ENCODE measurements at places on chromosomes 12 and 14.

DNA sequence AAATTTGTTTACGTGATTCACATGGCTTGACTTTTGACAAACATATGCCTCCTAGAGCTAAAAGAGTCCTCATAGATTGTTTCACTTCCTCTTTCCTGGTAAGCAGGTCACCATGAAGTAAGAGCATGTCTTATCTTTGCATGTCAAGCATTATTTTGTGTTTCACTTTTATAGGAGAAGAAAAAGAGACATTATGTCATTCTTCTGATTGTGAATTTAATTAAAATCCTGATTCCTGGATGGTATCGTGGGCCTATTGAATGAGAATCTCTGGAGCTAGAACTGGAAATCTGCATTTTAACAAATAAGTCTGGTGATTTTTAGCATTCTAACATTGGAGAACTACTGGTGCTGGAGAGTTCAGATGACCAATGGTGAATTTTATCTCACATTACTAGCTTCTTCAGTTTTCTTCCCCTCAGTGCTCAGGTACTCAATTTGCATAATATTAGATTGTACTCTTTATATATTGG, 218.6 kb upstream of the ATP2B1 start:
- no peak for DNase-seq

DNA sequence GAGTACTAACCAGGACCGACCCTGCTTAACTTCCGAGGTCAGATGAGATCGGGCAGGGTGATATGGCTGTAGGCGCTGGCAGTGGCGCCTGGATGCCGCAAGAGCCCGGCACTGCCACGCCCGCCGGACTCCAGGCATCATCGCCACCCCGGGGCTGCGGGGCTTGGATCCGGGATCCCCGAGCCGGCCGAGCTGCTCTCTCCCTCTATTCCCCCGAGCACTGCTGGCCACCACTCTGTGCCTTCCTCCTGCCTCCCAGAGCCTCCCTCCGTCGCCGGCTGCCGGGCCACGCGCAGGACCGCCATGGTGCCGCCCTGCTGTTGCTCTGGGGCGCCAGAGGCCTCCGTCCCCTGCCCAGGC, 153.2 kb upstream of the ALG10B start:
- DNase-seq = no peak

DNA sequence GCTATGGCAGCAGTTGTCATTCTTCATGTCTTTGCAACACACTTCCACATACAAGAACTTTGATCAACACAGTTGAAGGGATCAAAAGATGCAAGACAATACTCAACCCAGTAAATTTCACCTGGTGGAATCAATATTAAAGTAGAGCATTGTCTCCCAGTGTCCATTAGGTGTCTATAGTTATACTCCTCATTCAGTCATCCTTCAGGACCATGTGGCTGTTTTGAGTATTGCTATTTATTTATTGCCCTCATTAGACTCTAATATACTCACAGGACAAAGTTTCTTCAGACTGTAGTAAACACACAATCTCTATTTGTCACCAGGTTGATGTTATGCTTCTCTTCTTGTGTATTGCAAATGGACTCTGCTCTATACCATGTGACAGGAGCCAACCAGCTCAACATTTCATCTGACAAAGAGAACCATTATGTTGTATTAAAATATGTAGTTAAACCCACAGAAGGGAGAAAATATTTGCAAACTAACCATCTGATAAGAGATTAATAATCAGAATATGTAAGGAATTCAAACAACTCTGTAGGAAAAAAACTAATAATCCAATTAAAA, 146.6 kb downstream of the TGFB3 start:
- DNase-seq = no peak

GRCh38 chr12:31896514-31897039, 62.6 kb upstream of the RESF1 start:
- DNase-seq = peak; percentile 58

- no peak for DNase-seq
Observed at GRCh38 chr14:94885481-94886155, 115.7 kb upstream of the GSC start.

- DNase-seq = peak; percentile 35
Observed at GRCh38 chr12:31859232-31859977, 99.8 kb upstream of the RESF1 start.

GRCh38 chr14:32078023-32078857, 1.1 kb downstream of the ARHGAP5 start:
- DNase-seq = no peak

DNA sequence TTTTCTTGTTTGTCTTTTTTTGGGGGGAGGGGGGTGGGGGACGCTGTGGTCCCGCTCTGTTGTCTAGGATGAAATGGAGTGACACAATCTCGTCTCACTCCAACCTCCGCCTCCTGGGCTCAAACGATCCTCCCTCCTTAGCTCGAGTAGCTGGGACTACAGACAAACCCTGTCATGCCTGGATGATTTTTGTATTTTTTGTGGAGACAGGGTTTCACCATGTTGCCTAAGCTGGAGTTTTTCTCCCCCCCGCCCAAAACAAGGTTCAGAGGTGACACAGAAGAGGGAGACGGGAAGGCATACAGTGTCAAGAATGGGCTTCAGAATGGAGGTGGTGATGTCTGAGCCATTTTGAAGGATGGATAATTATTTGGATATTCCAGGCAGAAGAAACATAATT, 116.9 kb upstream of the ATF1 start:
- no peak for DNase-seq

- no peak for DNase-seq
Observed at GRCh38 chr14:47507861-47508260, 167.5 kb downstream of the MDGA2 start.

DNA sequence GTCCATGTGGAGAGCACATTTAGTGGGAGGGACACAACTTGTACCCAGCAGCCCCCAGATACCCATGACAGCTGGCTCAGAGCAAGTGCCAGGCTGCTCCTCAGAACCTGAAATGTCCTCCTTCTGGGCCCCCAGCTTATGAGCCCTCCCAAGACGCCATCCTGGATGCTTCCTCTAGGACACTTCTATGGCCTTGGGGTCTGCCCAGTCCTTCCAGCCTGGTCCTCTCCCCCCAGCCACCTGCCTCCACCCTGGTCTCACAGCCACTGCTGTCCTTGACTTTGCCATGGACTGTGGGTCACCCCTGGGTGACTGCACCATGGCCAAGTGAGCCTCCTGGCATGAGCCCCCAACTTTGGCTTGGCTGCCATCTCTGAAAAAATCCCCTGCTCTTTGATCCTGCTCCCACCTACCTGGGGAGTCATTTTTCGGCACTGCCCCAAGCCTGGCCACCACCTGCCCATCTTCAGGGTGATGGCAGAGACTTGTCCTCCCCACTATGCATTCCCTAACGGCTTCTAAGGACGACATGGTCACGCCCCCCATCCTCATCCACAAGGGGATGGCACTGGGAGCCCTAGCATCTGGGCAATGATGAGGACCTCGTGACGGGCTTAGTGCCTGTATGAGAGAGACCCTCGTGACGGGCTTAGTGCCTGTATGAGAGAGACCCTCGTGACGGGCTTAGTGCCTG, 323.7 kb downstream of the TMEM121 start:
- DNase-seq = no peak

DNA sequence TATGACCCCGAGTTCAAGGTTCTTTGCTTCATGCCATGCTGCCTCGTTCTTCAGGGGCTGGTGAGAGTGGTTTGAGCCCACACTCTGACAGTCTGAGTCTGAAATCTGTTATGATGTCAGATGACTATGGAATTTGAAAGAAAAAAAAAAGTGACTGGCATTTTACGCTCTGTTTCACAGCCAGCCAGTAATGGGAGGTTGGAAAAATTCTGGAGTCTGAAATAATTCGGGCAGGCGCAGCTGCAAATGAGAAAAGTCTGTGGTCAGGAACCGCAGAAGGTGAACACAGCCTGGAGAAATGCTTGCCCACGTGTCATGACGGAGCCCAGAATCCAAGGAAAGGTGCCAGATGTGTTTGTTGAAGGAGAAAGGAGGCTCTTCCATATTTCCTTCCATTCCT, 269.8 kb upstream of the PWP1 start:
- no peak for DNase-seq

GRCh38 chr12:101087920-101088319, 122.1 kb downstream of the SLC5A8 start:
- no peak for DNase-seq

DNA sequence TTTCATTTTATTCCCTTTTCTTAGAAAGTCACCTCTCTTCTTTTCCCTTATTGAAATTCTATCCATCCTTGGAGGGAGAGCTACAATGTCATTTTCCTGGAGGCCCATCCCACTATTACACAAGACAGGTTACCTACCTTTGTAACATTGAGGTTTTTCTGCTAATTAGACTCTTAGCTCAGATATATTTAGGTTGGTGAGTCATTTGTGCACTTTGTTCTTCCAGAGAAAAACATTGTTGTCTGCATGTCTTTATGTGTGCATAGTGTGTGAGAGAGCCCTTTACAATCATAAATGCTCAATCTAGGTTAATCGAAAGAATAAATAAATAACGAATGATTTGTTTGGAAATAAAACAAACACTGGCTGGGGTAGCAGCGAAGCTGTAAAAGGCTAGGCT, 191.8 kb downstream of the DACT1 start:
- DNase-seq = no peak

DNA sequence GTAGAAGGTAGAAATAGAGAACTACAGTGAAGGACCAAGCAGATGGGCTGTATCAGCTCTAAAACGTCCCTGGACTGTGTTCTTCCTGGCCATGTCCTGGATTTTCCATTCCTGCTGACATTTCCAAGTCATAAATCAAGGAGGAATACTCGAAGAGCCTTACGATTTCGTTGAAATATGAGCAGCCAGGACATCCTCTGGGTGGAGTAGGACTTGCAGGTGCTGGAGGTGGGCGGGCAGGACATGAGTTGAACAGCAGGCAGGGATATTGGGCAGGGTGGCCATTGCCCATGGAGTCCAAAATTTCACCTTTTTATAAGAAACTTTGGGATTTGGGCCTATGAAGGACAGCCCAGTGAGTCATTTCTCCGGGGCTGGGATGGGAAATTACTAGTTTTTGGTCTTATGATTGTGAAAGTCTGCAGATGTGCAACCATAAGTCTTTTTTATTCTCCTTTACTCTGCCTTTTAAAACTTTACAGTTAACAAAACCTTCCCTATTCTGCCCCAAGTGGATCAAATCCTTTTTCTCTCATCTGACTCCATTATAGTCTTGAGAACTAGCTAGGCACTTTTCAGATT, 88.8 kb downstream of the TMX1 start:
- no peak for DNase-seq

GRCh38 chr12:52631264-52631663, 12.9 kb upstream of the KRT73 start:
- no peak for DNase-seq

DNA sequence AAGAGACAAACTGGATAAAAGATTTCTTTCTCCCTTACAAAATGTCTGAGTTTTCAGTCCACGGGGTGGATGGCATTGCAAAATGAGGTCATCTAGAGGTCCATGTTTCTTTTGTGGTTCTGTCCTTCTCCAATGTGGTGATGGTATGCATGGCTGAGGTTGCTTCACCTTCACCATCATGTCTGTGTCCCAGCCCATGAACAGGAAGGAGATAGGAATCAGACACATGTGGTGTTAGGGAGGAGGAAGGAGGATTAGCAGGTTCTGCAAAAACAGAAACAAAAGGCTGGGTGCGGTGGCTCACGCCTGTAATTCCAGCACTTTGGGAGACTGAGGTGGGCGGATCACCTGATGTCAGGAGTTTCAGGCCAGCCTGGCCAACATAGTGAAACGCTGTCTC, 11.0 kb upstream of the AEBP2 start:
- DNase-seq = no peak

GRCh38 chr12:75756771-75757170, 245.4 kb upstream of the KRR1 start:
- DNase-seq = no peak

GRCh38 chr14:23661542-23661941, 25.4 kb downstream of the DHRS2 start:
- DNase-seq = no peak

DNA sequence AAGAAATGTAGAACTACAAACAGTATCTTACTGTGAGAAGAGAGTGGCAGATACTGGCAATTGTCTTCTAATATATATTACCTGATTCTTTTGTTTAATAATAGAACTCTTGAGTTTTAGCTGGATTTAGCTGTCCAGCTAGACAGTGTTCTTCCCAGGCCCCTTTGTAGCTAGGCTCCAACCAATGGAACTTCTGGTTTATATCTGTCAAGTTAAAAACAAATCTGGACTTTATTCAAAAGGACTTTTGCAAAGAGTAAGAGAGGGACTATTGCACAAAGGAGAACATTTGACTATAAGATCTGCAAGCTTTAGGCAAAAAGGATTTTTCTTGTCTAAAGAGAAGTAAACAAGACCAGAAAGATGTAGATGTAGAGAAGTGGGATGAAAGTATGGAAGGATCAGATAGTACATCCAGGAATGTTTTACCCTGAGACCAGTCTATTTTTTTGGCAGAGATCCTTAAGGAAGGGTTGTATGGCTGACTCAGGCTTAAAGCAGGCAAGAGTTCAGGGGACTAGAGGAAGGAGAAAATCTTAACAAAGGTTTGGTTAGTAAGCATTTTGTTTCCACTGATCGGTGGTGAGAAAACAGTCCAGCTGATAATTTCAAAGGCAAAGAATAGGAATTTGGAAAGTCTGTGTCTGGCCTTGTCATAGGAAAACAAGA, 111.1 kb upstream of the PLEKHA5 start:
- no peak for DNase-seq

- DNase-seq = no peak
Observed at GRCh38 chr12:98162906-98163678, 352.3 kb upstream of the TMPO start.

- DNase-seq = no peak
Observed at GRCh38 chr12:119807380-119807779, 69.7 kb downstream of the CIT start.

- DNase-seq = peak; percentile 32
Observed at GRCh38 chr14:30874999-30875787, 834 bp downstream of the COCH start.

DNA sequence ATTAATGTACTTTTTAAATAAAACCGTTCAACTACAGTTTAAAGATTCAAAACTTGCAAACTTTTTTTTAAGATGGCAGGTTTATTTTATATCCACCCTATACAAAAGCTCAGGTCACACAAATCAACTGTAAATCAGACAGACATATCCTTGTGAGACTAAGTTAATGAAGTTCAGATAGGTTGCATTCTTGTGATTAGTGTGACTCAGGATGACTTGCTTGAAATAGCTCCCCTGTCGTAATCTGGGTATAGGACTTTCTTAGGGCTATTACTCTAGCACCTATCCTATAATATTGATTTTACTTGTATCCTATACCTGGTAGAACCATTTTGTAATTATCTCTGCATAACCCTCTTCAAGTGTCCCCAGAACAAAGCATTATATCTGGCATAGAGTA, 9.5 kb upstream of the PRKD1 start:
- DNase-seq = no peak

GRCh38 chr14:68774771-68775613, 17.9 kb downstream of the ZFP36L1 start:
- no peak for DNase-seq

DNA sequence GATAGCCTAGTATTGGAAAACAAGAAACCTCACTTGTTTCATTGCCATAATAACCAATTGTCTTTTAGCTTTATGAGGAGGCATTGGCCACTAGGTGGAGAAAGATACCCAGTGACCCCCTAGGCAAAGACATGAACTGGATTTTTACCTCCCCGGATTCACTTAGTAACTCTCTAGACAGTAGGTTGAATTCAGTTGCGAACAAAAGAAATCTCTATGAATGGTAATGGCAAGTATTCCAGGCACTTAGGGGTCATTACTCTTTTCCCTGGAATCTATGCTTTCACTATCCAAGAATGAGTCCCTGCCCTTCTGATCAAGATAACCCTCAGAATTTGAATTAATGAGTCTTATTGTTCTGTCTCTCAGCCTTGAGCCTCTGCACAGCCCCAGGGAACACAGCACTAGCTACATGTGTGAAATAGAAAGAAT, 29.5 kb upstream of the RHOJ start:
- DNase-seq = no peak
